Upper lobe of right lung (tissue), 1 donor: ENCODE measurements at places on chromosomes 7 and 10. TPM values are rescaled to one million over a fixed set of nuclear protein-coding genes. Genes with fewer than 3 reads are reported as not detected.

Gene OGDHL
- 0.69 TPM for total RNA-seq

Gene BICC1
- total RNA-seq: 9.2 TPM

Gene COL28A1
- total RNA-seq: 0.61 TPM

Gene BCL7B
- 71.8 TPM for total RNA-seq

Gene FANK1
- total RNA-seq: 2.6 TPM

Gene TRIM73
- 4.4 TPM for total RNA-seq

Gene ACHE
- total RNA-seq: 2.9 TPM

Gene DHX32
- total RNA-seq: 35.1 TPM

Gene ZNF37A
- 16.6 TPM for total RNA-seq

Gene PDE1C
- 13.0 TPM for total RNA-seq

Gene PVRIG
- total RNA-seq: 1.4 TPM

Gene HMX3
- not detected for total RNA-seq

Gene CPA5
- total RNA-seq: not detected

Gene TEX47
- total RNA-seq: not detected

Gene HTR5A
- not detected for total RNA-seq

Gene UPK3BL1
- 39.4 TPM for total RNA-seq

Gene CRHR2
- total RNA-seq: not detected
